ENCODE measurements at places on chromosomes 2 and 18. TPM values are rescaled to one million over a fixed set of nuclear protein-coding genes. Genes with fewer than 3 reads are reported as not detected.

DNA sequence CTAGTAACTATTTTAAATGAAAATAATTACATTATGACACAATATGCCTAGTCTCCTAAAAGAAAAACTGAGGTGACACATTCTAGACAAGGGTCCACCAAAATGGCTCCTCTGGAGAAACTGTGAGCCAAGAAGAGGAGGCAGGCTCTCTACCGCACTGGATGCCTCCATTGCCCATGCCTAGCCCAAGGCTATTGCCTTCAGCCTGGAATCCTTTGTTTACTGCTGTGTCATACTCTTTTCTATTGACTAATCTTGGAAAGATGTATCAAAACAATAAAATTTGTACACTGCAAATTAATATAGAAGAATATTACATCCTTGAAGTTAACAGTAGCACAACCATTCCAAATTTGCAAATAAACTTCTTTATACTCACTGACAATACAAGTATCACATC is 167.1 kb downstream of the RAB3GAP1 start:
- no peak for DNase-seq

Gene APLF
- total RNA-seq, result 3.2 TPM

Gene MAL
- 4.8 TPM for total RNA-seq

- DNase-seq, result no peak
Observed at GRCh38 chr2:128636802-128637147, 318.1 kb upstream of the HS6ST1 start.

GRCh38 chr2:213253162-213253561 is 31.1 kb upstream of the SPAG16 start:
- DNase-seq, result no peak

- no peak for DNase-seq
Observed at GRCh38 chr2:199440118-199440517, 17.6 kb downstream of the SATB2 start.

Gene CEP76
- total RNA-seq, result 18.2 TPM

Gene SLC4A3
- 0.17 TPM for total RNA-seq

Gene FAM237A
- total RNA-seq, result not detected

Gene IL1B
- 0.14 TPM for total RNA-seq

Gene REEP1
- 13.4 TPM for total RNA-seq

DNA sequence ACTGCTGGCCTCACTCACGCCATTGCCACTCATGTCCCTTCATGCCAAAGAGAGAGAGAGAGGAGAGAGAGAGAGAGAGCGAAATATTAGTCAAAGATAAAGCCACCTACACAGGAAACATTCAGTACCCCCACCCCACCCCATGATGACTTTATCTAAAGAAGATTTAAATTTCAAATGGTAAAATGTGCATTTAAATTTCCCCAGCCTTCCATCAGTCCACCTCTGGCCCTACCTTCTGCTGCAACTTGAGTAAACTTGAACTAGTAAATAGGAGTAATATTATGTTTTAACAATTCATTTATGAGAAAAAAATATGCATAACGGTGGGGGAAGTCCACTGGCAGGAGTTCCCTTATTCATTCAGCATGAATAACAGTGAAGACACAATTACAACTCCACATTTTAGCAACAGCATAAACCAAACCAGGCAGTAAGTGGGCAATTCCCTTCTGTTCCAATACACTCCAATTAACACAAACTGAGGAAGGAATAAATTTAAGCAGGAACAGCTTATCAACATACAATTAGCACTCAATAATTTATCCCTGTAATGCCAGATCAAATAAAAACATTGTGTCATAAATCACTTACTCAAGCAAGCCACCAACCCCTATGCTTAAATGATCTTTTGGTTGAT is 264.2 kb downstream of the LNPK start:
- no peak for DNase-seq

DNA sequence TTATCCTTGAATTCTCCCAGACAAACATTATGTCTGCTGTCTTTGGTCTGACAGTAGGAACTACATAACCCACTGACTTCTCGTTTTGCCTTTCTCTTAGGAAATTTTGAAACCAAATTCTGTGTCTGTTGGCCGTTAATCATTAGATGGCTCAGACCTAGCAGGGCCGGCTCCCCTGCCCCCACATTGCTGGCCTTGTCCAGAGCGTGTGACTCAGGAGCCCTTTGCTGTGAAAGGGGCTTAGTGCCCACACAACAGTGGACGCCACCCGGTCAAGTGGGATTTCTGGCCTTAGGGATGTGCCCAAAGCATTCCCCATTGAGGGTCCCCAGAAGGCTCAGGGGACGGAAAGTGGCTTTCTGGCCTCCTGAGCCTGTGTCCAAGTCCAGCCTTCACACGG is 137.5 kb downstream of the CTIF start:
- DNase-seq, result no peak

DNA sequence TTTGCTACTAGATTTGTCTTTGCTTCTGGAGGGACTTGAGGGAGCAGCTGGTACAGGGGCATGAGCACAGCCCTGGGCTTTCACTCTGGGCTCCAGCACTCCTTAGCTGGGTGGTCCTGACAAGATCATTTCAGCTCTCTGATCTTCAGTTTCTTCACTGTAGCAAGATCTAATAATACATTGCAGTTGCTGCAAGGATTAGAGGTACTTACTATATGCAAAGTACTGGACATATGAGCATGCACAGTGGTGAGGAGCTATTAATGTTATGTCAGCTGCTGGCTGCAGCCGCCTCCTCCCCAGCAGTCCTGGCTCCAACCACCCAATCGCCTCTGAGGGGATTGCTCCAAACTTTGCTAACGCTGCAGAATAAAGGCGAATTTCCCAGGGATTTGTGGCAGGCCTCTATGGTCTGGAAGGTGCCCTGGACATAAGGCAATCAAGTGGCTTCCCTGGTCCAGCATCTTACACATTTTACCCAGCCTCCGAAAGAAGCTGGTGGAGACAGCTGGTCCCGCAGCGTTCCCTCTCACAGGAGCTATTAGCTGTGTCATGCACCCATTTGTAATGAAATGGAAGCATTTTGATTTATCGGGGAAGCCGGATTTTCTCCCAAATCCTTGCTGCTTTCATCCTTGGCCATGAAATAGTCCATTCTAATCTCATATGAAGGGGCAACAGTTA is 96.7 kb downstream of the RHOB start:
- no peak for DNase-seq
